ENCODE measurements at places on chromosomes 6 and 20.

DNA sequence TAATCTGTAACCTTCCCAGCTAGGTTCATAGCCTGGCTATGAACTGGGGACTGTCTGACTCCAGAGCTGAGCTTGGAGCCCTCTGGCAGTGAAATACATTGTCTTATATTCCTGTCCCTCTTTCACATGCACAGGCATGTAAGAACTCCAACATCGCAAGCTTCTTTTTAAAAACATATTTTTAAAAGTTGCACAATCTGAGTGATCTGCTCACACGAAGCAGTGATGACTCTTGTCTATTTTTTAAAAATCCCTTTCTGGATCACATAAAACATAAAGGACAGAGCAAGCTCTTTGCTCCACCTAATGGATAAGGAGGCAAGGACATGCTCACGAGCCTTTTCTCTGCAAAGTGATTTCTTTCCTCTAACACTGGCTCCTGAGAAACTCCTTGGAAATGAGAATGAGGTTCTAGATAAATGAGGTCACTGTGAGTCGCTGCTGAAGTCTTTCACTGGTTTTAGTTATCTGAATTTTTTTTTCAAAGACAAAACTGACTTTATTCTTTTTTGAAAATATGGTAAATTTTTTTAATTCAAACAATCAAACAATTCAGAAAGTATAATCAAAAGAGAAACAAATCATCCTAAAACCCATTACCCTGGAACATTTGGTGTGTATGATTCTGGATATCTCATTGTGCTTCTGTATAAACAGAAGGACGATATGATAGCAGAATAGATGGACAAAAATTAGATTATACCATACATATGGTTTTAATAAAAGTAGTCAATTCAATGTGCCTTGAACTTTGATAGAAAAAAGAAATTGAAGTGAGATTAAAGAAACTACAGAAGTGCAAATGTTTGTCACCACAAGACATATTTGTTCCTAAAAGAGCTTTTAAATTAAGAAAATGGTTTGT lies 30.8 kb downstream of the IL20RA start:
- DNase-seq = no peak

GRCh38 chr20:25276533-25277050 lies 28.7 kb downstream of the PYGB start:
- no peak for DNase-seq

DNA sequence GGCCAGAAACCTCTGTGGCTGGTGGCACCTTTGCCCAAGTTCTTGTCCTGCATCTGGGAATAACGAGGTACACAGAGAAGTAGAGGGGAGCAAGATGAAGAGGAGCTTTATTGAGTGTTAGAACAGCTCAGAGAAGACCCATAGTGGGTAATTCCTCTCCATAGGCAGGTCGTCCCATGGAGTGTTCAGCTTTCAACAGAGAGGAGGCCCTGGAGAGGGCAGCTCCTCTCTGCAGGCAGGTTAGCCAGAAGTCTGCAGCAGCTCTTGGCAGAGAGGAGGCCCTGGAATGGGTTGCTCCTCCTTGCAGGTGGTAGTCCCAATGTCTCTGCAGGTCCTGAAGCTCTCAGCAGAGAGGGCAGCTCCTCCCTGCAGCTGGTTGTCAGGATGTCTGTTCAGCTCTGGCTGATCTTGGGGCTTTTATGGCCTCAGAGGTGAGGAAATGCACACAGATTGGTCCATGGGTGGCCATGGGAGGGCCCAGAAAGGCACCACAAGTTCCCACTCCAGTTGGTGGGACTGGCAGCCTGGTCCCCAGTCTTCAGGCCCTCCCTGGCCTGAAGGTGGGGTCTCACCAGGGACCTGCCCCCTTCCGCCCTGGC lies 89.0 kb downstream of the IPCEF1 start:
- no peak for DNase-seq

DNA sequence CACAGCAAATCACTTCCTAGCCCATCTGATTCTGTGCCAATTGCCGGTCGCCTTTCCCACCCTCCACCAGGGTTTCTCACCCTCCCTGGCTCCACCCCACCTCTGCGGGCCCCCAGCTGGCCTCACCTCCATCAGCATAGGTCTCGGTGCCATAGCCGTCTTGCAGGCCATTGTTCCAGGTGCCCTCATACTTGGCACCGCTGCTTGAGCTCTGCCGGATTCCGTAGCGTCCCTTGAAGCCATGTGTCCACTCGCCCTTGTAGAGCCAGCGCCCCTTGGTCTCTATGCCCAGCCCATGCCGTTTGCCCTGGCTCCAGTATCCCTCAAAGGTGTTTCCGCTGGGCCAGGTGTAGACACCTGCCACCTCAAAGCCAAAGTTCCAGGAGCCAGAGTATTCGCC lies 787 bp downstream of the JPH2 start:
- DNase-seq = no peak

DNA sequence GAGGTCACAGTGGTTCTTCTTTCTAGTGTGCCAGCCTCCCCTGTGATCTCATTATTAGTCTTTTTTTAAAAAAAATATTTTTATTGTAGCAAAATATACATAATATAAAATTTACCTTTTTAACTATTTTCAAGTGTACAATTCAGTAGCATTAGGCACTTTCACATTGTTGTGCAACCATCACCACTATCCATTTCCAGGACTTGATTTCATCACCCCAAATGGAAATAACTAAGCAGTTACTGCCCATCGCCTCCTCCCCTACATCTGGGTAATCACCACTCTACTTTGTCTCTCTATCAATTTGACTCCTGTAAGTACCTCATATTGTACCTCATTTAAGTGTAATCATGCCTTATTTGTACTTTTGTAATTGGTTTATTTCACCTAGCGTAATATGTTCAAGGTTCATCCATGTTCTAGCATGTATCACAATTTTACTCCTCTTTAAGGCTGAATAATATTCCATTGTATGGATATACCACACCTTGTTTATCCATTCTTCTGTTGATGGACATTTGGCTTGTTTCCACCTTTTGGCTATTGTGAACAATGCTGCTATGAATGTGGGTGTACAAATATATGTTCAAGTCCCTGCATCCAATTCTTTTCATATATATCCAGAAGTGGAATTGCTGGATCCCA lies 68.6 kb upstream of the FYN start:
- DNase-seq = no peak

GRCh38 chr20:11682285-11682684 lies 235.4 kb upstream of the BTBD3 start:
- DNase-seq = no peak

All from substantia nigra (tissue), 51 donors.